Osteoblast (primary cell): ENCODE measurements at places on chromosomes 2 and 18.

- no peak overlapping the region for H3K4me3 ChIP-seq
- DNase-seq = no peak
- no peak overlapping the region for H3K27ac ChIP-seq
- H3K4me1 ChIP-seq = no peaks in the 10 kb centered on the region
Measured at GRCh38 chr2:154623819-154624218, 74.7 kb upstream of the KCNJ3 start.

GRCh38 chr2:181742922-181743722 is 62.8 kb upstream of the NEUROD1 start:
- DNase-seq = no peak
- no peaks in the 10 kb centered on the region for H3K36me3 ChIP-seq
- no peak overlapping the region for H3K4me3 ChIP-seq
- peaks cover 16% of the 10 kb centered on the region for H3K4me1 ChIP-seq

DNA sequence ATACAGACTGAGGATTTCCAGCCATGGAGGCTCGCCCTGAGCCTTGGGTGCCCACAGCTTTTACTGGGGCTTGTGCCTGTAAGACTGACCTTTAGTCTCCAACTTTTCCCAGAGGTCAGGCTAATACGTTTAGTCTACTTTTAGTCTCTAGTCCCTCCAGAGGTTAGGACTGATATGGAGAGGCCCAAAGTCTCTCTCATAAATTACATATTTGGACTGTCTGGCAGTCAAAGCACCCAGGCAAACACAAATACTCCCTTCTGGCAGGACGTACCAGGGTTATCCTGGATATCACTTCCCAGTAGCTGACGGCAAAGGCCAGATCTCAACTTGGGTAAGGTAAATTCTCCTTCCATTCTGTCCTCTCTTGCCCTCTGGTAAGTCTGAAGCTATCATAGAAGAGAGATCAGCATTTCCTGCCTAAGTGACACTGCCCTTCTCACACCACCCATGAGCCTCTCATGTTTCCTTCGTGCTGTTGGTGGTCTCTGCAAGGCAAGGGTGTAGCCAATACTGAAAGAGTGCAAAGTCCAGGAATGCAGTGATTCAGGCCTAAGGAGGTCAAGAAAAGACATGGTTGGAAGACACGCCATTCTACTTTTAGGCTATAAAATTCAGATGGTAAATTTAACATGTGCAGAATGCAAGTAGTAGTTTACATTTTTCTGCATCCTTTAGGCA is 69.3 kb upstream of the NEDD4L start:
- H3K4me1 ChIP-seq = no peaks in the 10 kb centered on the region
- no peak overlapping the region for H3K27ac ChIP-seq
- no peak overlapping the region for H3K4me3 ChIP-seq
- DNase-seq = no peak
- H3K27me3 ChIP-seq = peaks cover 34% of the 10 kb centered on the region

- H3K36me3 ChIP-seq = no peaks in the 10 kb centered on the region
- H3K4me3 ChIP-seq = no peak overlapping the region
- H3K27ac ChIP-seq = no peak overlapping the region
- peaks cover 9% of the 10 kb centered on the region for H3K4me1 ChIP-seq
Measured at GRCh38 chr2:46042207-46042637, 255.0 kb upstream of the EPAS1 start.

GRCh38 chr2:219218217-219218731 is 484 bp downstream of the ABCB6 start:
- H3K27ac ChIP-seq = peak overlapping the region; percentile 51
- H3K4me1 ChIP-seq = peaks cover 23% of the 10 kb centered on the region
- peak overlapping the region; percentile 75 for H3K4me3 ChIP-seq
- peak; percentile 98 for DNase-seq

- DNase-seq = no peak
- H3K36me3 ChIP-seq = no peaks in the 10 kb centered on the region
- H3K27ac ChIP-seq = no peak overlapping the region
- H3K27me3 ChIP-seq = no peaks in the 10 kb centered on the region
- H3K4me3 ChIP-seq = no peak overlapping the region
Measured at GRCh38 chr2:8974016-8974415, 29.5 kb downstream of the MBOAT2 start.

DNA sequence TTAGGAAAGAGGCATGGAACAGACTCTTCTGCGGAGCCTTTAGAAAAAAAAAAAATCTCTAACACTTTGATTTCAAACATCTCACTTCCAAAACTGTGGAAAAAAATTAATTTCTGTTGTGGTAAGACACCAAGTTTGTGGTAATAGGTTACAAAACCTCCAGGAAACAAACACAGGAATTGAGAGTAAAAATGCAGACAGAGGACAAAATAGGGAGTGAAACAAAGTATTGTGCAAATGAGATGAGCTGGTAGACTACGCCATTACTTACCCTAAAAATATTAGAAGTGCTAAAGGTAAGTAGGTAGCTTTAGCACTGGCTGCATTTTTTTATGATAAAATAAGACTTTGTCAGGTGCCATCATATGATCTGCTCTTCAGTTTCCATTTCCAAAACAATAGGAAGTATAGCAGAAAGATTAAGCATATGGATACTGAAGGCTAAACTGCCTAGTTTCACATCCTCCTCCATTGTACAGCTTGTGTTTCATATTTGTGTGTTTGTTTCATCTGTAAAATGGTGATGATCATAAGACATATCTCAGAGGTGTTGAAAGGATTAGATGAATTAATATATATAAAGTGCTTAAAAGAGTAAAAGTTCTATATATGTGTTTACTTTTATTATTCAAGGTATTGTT is 309.2 kb downstream of the NR4A2 start:
- no peak overlapping the region for H3K27ac ChIP-seq
- no peak overlapping the region for H3K4me3 ChIP-seq
- H3K36me3 ChIP-seq = no peaks in the 10 kb centered on the region
- DNase-seq = no peak
- H3K27me3 ChIP-seq = no peaks in the 10 kb centered on the region
- H3K4me1 ChIP-seq = no peaks in the 10 kb centered on the region

DNA sequence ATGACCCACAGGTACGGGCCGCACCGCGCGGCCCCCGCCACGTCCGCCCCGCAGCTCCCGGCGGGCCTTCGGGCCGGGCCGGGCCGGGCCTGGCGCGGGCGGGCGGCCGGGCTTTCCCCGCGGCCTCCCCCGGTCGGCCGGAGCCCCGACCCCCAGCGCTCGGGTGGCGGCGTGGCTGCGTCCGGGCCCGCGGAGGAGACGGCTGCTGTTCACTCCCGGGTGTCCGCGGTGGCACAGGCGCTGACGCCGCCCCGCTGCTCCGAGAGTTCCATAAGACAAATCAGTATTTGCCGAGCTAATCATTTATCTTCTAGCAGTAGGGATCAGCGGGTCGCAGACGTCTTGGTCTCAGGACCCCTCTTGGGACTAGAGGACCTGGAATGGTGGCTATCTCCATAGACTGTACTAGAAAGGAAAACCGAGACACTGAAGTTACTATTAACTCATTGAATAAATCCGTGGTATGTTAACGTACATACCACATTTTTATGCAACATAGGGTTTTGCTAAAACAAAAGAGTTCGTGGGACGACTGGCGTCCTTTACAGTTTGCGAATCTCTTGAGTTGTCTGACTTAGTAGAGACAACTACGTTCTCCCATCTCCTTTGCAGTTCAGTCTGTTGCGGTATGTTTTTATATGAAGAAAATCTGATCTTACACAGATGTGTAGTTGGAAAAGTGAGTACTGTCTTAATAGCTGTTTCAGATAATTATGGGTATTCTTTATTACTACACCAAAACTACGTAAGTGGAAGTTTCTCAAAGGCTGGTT is 500 bp downstream of the LIMS1 start:
- peak overlapping the region; percentile 96 for H3K4me3 ChIP-seq
- peak; percentile 72 for DNase-seq
- H3K36me3 ChIP-seq = no peaks in the 10 kb centered on the region
- peaks cover 23% of the 10 kb centered on the region for H3K4me1 ChIP-seq
- peak overlapping the region; percentile 95 for H3K27ac ChIP-seq

GRCh38 chr2:172106108-172106961 is 3.6 kb upstream of the DLX2 start:
- DNase-seq = peak; percentile 96
- no peaks in the 10 kb centered on the region for H3K36me3 ChIP-seq
- no peaks in the 10 kb centered on the region for H3K27me3 ChIP-seq
- H3K4me3 ChIP-seq = peak overlapping the region; percentile 75
- peak overlapping the region; percentile 42 for H3K27ac ChIP-seq

GRCh38 chr2:112870841-112871835 is 34.6 kb upstream of the IL1B start:
- no peaks in the 10 kb centered on the region for H3K27me3 ChIP-seq
- peaks cover 12% of the 10 kb centered on the region for H3K4me1 ChIP-seq
- H3K36me3 ChIP-seq = no peaks in the 10 kb centered on the region
- no peak for DNase-seq
- no peak overlapping the region for H3K27ac ChIP-seq

DNA sequence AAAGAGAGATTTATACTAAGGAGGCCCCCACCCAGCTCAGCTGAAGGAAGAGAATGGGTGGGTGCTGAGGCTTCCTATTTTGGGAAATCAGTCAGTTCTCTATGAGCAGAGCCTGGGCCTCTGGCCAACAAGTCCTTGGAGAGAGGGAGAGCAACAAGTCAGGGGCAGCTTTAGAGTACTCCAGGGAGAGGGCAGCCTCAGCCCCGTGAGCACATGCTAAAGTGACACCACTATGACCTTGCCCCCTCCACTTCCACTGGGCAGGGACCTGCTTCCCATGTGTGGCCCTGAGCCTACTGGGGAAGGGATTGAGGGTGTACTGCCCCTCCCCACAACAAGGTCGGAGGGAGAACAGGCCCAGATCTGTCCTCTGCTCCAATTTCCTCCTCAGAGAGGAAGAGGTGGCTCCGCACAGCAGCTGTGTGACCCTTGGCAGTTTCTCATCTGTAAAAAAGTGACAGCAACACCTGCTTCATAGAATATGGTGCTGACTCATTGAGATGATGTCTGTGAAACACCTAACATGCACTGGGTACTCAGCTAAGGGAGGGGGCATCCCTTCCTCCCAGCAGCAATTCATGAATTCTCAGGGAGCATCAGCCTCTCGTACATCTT is 72.9 kb downstream of the CLHC1 start:
- no peak for DNase-seq
- no peaks in the 10 kb centered on the region for H3K36me3 ChIP-seq
- no peaks in the 10 kb centered on the region for H3K27me3 ChIP-seq
- peaks cover 71% of the 10 kb centered on the region for H3K4me1 ChIP-seq
- H3K4me3 ChIP-seq = no peak overlapping the region

DNA sequence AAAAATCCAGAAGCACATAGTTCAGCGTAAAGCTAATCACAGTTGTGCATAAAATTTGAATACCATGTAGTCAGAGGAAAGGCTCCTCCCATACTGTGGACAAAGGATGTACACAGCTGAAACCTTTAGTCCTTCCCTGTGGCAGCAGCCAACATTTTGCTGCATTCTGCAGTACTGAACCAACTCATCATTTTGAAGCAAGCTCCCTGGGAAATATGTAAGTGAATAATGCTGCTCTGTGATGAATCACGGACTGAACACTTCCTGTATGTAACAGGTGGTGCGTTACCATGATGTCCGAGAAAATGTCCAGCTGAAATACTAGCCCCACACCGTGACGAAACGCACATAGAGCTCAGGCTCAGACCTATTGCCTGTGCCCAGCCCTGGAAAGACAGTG is 421.1 kb upstream of the RAB12 start:
- H3K4me1 ChIP-seq = no peaks in the 10 kb centered on the region
- no peaks in the 10 kb centered on the region for H3K36me3 ChIP-seq
- no peak overlapping the region for H3K27ac ChIP-seq
- no peaks in the 10 kb centered on the region for H3K27me3 ChIP-seq
- peak; percentile 53 for DNase-seq

- peak; percentile 84 for DNase-seq
- peak overlapping the region; percentile 56 for H3K4me3 ChIP-seq
- peaks cover 6% of the 10 kb centered on the region for H3K4me1 ChIP-seq
- H3K36me3 ChIP-seq = no peaks in the 10 kb centered on the region
- peaks cover 74% of the 10 kb centered on the region for H3K27me3 ChIP-seq
Measured at GRCh38 chr2:174729797-174730697, 34.2 kb downstream of the CHRNA1 start.

- no peak overlapping the region for H3K27ac ChIP-seq
- H3K4me3 ChIP-seq = no peak overlapping the region
- no peaks in the 10 kb centered on the region for H3K4me1 ChIP-seq
- H3K27me3 ChIP-seq = no peaks in the 10 kb centered on the region
Measured at GRCh38 chr2:210561475-210561874, 5.1 kb downstream of the CPS1 start.

DNA sequence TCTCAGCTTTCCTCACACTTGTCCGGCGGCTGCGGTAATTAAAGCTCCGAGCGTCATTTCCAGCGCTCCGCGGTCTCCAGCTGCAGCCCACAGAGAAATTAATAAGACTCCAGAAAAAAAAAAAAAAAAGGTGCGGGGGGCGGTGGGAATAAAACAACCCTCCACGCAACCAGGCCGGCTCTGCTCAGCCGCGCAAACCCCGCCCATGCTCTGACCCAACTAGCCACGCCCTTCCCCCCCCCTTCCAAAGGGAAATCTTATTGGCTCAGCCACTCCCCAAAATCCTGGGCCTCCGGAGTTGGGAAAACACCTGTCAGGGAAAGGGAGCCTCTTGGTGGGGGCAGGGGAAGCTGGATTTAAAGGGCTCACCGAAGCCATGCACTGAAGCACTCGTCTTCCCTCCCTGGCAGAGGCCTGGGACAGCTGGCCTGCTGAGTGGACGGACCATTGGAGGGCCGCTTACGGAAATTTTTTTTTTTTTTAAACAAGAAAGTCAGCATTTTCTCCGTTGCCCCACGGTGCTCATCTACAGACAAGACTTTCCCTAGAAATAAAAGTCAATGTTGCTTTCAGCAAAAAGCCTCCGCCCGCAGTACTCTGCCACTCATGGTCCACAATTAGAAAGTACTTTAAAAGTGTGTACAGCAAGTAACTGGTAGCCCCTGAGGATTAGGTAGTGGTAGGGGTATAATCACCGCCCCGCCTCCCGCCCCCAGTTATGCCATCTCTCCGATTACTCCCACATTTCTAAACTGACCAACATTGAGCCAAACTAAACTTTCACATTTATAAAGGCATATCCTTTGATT is 674 bp upstream of the ERBB4 start:
- H3K36me3 ChIP-seq = no peaks in the 10 kb centered on the region
- H3K27ac ChIP-seq = no peak overlapping the region
- H3K27me3 ChIP-seq = peaks cover 41% of the 10 kb centered on the region
- peak; percentile 84 for DNase-seq

GRCh38 chr2:236790963-236791362 is 221.3 kb downstream of the ACKR3 start:
- peaks cover 57% of the 10 kb centered on the region for H3K27me3 ChIP-seq
- no peak overlapping the region for H3K4me3 ChIP-seq
- no peak overlapping the region for H3K27ac ChIP-seq
- DNase-seq = no peak

- no peak overlapping the region for H3K27ac ChIP-seq
- H3K36me3 ChIP-seq = no peaks in the 10 kb centered on the region
- DNase-seq = peak; percentile 65
- peak overlapping the region; percentile 87 for H3K4me3 ChIP-seq
- peaks cover 39% of the 10 kb centered on the region for H3K27me3 ChIP-seq
- peaks cover 30% of the 10 kb centered on the region for H3K4me1 ChIP-seq
Measured at GRCh38 chr2:172093416-172094293, 8.3 kb downstream of the DLX1 start.

GRCh38 chr2:100620481-100620880 is 57.7 kb downstream of the PDCL3 start:
- H3K4me3 ChIP-seq = no peak overlapping the region
- H3K27ac ChIP-seq = no peak overlapping the region
- H3K4me1 ChIP-seq = no peaks in the 10 kb centered on the region
- no peak for DNase-seq
- no peaks in the 10 kb centered on the region for H3K36me3 ChIP-seq

- H3K27ac ChIP-seq = no peak overlapping the region
- peaks cover 2% of the 10 kb centered on the region for H3K4me1 ChIP-seq
- H3K27me3 ChIP-seq = no peaks in the 10 kb centered on the region
- no peak overlapping the region for H3K4me3 ChIP-seq
- H3K36me3 ChIP-seq = no peaks in the 10 kb centered on the region
- DNase-seq = peak; percentile 58
Measured at GRCh38 chr2:1835581-1836201, 91.4 kb upstream of the PXDN start.
